Caki2 (cell line): ENCODE measurements at places on chromosomes 12 and 14. TPM values are rescaled to one million over a fixed set of nuclear protein-coding genes. Genes with fewer than 3 reads are reported as not detected.

DNA sequence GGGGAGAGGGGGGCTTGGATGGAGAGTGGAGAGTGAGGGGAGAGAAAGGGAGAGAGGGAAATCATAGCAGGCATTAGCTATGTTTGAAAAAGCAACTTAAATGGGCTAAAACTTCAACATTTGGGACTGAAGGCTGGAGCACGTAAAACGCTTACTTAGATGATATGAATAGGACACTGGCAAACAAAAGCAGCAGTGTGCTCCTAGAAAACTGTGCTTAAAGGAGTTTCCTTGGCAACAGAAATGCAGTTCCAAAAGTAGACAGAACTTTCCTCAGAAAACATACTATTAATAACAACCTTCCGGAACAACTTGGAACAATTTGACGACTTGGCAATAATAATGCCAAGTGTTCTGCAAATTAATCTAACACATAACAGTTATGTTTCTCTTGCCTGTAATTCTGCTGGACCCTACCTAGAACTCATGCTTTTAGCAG is 235.5 kb upstream of the NPAS3 start:
- no peak for DNase-seq

GRCh38 chr12:22631863-22632463 is 7.0 kb downstream of the ETNK1 start:
- peak; percentile 17 for DNase-seq

DNA sequence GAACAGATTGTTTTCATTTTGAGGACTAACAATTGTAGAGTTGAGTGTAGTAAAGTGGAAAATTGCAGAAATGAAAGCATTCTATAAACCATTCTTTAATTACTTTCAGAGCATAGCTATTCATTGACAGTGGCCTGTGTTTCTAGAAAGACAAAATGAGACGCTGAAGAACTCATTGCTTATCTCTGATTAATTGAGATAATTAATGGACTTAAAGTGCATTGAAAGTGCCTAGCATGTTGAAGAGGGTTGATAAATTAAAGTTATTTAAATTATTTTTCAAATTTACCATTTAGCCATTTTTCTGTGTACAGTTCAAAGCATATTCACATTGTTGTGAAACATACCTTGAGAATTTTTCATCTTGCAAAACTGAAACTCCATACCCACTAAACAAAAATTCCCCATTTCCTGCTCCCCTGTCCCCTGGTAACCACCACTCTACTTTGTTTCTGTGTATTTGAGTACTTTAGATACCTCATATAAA is 57.4 kb downstream of the DAAM1 start:
- no peak for DNase-seq

GRCh38 chr12:124279315-124279714 is 15.6 kb upstream of the RFLNA start:
- no peak for DNase-seq

GRCh38 chr12:51941011-51941581 is 10.4 kb upstream of the ACVR1B start:
- no peak for DNase-seq

DNA sequence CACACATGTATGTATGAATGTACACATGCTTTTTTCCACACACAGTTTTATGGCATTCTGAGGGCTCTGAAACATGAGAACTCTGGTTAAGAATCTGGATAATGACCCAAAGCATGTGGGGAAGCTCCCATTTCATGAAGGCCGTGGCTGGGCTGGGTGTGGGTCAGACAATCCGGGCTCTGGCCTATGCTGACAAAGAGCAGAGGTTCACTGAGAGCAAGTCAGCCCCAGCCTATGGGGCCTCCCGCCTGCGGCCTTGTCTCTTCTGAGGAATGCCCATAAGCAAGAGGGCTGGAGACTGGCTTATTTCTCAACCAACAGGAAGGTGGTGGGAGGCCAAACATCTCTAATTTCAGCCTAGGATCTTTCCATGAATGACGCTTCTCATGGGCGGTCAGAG is 8.5 kb downstream of the MYH6 start:
- DNase-seq, result no peak

DNA sequence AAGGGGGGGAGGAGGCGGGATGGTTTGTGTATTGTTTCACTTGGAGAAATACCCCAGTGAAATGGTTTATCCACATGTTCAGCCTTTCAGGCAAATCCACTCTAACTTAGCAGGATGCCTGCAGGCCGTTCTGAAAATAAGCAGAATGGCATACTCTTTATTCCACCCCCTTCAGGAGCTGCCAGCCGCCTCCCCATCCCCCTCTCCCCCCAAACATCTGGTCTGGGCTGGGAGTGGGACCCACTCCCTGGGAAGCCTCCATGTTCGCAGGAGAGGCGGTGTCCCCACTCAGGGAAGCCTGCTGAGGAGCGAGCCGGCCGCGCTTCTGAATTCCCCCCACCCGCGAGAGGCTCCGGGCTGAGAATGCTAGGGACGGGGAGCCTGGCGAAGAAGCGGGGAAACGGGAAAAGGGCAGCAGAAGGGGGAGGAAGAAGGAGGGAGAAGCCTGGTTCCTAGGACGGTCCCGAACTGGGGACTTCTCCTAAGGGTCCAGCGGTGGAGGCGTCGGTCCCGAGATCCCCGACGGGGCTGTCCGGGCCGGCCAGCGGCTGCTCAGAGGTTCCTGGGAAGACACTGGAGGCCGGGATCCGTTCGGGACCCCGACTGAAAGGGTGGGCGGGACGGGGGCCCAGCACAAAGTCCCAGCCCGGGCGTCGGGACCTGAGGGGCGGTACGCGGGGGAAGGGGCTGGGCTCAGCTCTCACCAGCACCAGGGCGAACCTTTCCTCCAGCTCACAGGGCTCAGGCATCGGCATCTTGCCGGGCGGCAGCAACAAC is 666 bp downstream of the FMNL3 start:
- DNase-seq, result no peak

DNA sequence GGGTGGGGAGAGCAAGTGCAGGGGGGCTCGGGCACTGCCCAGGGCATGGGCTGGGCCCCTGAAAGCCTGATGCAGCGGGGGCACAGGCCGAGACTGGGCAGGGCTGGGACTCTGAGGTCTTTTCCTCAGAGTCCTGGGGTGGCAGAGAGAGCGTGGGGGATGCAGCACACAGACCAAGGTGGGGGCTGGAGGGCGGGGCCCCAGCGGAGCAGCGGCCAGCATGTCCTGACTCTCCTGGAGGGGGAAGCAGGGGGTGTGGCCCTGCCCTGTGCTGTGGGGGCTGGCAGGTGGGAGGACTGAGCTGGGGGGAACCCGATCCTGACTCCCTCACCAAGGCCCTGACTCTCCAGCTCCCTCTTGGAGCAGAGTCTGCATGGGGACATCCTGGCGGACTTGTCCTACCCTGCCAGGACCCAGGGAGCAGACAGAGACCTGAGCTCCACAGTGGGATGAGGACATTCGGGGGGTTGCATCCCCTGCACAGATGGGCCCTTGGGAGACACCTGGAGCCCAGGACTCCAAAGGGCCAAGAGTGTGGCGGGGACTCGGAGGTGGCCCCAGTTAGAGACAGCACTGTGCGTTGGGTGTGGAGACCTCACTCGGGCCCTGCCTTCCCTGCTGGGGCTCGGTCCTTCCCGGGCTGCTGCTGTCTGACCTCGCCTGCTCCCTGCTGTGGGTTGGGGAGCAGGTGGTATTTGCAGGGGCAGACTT is 326.1 kb downstream of the TMEM121 start:
- DNase-seq, result no peak

- DNase-seq, result no peak
These were observed 61.8 kb upstream of the ATF7IP start for GRCh38 chr12:14303661-14304155.

- DNase-seq, result no peak
These were observed 39.2 kb downstream of the ATG14 start for GRCh38 chr14:55372423-55372822.

DNA sequence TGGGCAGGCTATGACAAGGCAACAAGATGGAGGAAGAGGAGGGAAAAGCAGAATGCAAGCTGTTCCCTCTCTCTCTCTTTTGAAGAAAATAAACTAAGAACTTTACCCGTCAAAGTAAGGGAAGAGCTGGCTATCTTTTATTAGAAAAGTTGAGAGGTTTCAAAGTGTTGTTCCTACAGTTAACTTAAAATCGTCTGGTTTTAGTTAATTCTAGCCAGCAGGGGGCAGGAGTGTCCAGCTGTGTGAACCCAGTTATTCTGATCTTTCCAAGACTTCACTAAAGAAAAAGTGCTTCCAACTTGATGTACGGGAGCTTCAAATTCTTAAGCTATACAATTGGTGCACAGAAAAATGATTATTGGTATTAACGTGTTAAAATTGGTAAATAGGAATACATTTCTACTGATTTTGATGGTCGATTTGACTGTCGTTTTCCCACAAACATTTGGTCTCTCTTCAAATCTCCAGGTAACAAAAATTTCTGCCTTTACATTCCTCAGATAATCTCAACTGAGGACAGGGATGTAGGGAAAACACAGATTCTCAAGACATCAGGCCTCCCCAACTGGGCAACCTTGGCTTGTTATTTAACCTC is 28.4 kb upstream of the MON2 start:
- peak; percentile 55 for DNase-seq

DNA sequence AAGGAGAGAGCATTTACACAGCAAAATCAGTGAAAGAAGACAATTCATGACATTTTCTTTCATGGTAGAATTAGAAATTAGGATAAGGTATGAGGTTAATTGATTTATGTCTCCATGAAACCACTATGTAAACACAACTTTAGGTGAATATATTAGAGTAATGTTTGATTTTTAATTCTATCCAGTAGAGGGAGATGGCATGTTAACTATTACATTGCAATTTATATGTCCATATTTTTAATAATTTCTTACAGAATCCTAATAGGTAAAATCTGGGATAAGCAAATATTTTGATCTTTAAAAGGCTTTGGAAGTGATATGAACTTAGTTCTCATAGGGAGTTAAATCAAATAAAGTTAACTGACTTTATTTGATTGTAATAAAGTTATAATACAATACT is 373.4 kb upstream of the PDE3A start:
- DNase-seq, result no peak

GRCh38 chr14:90409209-90409730 is 12.4 kb downstream of the CALM1 start:
- peak; percentile 91 for DNase-seq

DNA sequence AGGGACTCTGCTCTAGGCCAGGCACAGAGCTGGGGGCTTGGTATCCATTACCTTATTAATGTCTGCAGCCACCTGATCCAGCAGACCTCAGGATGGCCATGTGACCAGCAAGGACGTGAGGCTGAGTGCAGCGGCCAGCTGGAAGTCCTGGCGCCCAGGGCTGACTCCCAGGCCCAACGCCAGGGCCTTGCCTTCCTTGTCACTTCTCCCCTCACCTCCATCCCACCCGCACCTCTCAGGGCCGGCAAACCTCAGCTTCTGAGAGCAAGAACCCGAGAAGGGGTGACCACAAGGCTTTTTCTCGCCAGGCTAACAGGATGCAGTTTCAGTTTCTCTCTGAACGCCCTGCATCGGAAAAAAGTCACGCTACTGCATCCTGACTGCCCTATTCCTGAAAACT is 15.4 kb downstream of the RAB35 start:
- no peak for DNase-seq

DNA sequence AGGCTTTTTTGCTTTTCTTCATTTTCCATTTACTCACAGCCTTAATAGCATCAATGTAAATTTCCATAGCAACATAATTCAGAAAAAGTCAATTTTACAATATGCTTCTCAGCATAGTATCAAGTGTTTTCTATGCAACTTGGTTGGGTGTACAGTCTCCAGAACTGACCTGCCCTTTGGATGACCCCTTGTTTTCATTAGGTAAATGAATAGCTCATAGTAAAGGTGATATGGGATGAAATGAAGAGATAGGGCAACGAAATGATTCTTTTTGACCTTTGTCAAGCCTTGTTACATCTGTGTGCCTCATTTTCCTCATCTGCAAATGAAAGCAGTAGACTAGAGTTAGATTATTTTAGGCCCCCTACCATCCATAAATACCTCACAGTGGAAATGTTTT is 1081.0 kb downstream of the TMTC2 start:
- DNase-seq, result no peak

- no peak for DNase-seq
These were observed 716.8 kb downstream of the LRFN5 start for GRCh38 chr14:42323426-42323825.

- no peak for DNase-seq
These were observed 23.0 kb downstream of the CCDC63 start for GRCh38 chr12:110869803-110870202.

GRCh38 chr12:2286461-2287131 is 233.8 kb downstream of the CACNA1C start:
- no peak for DNase-seq

GRCh38 chr12:113854385-113855142 is 111.6 kb downstream of the RBM19 start:
- DNase-seq, result no peak

Gene TMEM253
- total RNA-seq, result 0.20 TPM in 1 of 2 replicates, not detected in the other

Gene HPD
- 12.7 and 13.4 TPM in 2 replicates for total RNA-seq

Gene SLC35F4
- not detected in 2 replicates for total RNA-seq

Gene NFE2
- not detected in 2 replicates for total RNA-seq

Gene SMIM41
- not detected in 2 replicates for total RNA-seq

Gene FERMT2
- total RNA-seq, result 46.0 and 65.1 TPM in 2 replicates
